ENCODE measurements at places on chromosomes 16 and 17.

DNA sequence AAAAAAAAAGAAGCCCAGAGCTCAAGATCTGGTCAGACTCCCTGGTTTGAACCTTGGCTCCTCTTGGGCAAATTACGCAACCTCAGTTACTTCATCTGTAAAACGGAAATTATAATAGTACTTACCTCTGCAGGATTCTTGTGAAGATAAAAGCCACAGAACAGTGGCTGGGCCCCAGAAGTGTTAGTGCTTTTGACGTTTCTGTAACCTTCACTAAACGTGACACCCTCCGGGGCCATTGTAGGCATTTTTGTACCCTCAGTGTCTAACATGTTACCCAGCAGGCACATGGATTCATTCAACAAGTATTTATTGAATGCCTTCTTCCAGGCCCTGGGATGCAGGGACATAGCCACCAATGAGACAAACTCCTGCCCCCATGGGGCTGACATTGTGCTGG lies 58.0 kb downstream of the PITPNC1 start:
- DNase-seq = no peak

DNA sequence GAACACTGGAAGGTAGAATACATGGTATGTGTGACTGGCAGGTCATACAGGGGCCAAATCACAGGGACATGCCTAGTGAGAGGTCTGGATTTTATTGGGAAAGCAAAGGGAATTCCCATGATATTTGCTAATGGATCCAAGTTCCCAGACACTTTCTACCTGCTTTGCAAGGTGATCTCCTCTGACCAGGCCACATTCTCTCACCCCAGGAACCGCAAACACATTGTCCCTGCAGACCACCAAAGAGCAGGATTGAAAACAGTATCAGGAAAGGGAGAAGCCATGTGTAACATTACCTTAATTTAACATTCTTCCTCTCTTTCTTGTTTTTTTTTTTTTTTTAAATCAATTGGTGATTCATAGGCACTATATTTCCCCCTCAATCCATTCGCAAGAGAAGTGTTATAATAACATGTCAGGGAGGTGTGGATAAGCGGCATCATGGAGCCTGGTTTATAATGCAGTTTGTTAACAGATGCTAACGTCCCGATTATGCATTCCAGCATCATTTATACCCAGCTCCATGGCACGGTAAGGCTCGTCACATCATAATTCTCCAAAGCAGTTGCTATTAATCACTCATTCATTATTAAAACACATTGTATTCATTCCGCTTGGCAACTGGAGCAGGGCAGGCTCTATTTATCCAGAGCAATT lies 155.1 kb upstream of the CCL2 start:
- no peak for DNase-seq

GRCh38 chr16:84446084-84446483 lies 58.4 kb downstream of the MEAK7 start:
- DNase-seq = no peak

DNA sequence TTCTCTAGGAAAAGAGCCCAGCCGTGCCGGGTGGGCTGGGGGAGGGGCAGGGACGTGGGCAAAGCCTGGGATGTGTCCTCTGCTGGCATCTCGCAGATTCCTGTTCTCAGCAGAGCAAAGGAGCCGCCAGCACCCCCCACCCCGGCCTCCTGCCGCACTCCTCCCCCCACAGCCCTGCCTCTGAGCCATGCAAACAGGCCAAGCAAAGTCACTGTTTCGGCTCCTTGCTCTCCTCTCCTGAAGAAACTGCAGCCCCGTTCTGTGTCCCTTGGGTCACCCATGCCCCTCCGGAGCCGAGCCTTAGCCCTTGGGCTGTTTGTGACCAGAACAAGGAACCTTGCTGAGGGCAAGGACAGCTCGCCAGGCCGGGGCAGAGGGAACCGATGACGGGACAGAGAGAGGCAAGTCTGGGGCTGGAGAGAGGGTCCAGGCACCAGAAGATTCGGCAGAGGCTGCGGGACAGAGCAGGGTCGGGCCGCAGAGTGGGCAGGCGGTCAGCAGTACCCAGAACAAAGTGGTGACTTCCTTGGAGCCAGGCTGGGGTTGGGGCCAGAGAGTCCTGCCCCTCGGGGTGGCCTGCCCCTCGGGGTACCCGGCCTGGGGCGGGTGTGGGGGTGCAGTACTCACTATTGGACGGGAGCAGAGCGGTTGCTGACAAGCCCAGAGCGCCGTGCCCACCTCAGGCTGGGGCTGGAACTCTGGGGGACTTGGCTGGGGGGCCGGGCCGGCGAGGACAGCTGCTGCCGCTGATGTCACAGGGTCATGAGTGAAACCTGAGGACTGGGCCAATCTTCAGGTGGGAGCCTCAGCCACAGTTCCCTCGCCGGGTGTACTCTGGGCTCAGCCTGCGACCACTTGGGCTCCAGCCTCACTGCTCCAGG lies 9.2 kb upstream of the PRR29 start:
- no peak for DNase-seq

DNA sequence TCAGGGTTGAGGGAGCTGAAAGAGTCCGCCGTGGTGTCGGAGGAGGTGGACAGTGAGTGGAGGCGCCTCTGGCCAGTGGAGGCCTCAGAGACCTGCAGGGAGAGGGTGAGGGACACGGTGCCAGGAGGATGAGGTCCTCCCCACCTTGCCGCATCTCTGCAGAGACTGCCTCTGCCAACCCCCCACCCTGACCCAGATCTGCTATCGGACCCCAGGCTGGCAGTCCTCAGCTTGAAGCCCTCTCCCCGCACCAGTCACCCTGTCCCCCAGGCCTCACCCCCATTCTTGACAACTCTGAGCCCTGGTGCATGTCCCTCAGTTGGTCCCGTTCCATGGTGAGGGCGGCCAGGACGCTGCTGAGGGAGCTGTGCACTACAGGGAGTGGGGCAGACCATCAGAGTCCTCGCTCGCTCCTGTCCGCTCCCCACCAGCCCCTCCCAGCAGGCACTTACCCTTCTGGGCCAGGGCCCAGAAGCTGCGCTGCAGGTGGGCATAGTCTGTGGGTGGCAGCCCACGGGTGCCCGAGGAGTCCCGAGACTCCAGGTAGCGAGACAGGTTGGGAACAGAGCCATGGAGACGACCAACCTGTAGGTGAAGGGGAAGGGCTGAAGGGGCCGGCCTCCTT lies 5.4 kb downstream of the OSBPL7 start:
- DNase-seq = no peak
